ENCODE measurements at places on chromosomes 2 and 18.

- H3K27me3 ChIP-seq = peaks cover 20% of the 10 kb centered on the region
- DNase-seq = no peak
- no peaks in the 10 kb centered on the region for H3K36me3 ChIP-seq
- no peak overlapping the region for H3K27ac ChIP-seq
- no peak overlapping the region for H3K4me3 ChIP-seq
Measured at GRCh38 chr2:128448331-128449225, 129.9 kb upstream of the HS6ST1 start.

GRCh38 chr18:77054606-77055428, 77.8 kb downstream of the MBP start:
- no peak overlapping the region for H3K27ac ChIP-seq
- peaks cover 15% of the 10 kb centered on the region for H3K4me1 ChIP-seq
- peak; percentile 65 for DNase-seq
- no peaks in the 10 kb centered on the region for H3K36me3 ChIP-seq
- H3K4me3 ChIP-seq = no peak overlapping the region
- H3K27me3 ChIP-seq = peaks cover 5% of the 10 kb centered on the region

DNA sequence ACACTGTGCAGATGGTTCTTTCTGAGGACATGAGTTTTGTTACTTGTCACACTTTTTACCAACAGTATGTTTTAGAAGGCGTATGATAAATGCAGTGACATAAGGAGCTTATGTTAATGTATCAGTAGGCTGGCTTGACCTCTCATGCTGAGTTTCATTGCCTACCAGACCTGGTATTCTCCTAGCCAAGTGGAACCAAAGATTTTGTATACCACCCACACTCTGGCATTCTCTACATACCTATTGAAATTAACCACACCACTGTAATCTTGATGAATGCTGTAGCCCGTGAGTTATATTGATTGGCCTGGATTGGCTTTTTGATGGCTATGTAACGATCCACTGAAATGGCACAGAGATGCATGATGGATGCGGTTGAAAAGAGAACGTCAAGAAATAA, 11.4 kb downstream of the HTR2B start:
- peaks cover 32% of the 10 kb centered on the region for H3K36me3 ChIP-seq
- peaks cover 65% of the 10 kb centered on the region for H3K4me1 ChIP-seq
- no peak overlapping the region for H3K27ac ChIP-seq
- no peak overlapping the region for H3K4me3 ChIP-seq
- no peak for DNase-seq

- peaks cover 14% of the 10 kb centered on the region for H3K27me3 ChIP-seq
- no peak overlapping the region for H3K4me3 ChIP-seq
- H3K4me1 ChIP-seq = peaks cover 44% of the 10 kb centered on the region
- no peak overlapping the region for H3K27ac ChIP-seq
- H3K36me3 ChIP-seq = peaks cover 13% of the 10 kb centered on the region
- DNase-seq = no peak
Measured at GRCh38 chr2:85061896-85062295, 71.3 kb upstream of the TCF7L1 start.

- H3K27me3 ChIP-seq = no peaks in the 10 kb centered on the region
- no peak overlapping the region for H3K4me3 ChIP-seq
- H3K36me3 ChIP-seq = no peaks in the 10 kb centered on the region
- DNase-seq = no peak
Measured at GRCh38 chr2:202858601-202859000, 13.0 kb downstream of the ICA1L start.

GRCh38 chr2:98634406-98635092, 26.2 kb downstream of the UNC50 start:
- peaks cover 9% of the 10 kb centered on the region for H3K4me1 ChIP-seq
- H3K27me3 ChIP-seq = peaks cover 30% of the 10 kb centered on the region
- DNase-seq = no peak
- H3K4me3 ChIP-seq = no peak overlapping the region
- no peak overlapping the region for H3K27ac ChIP-seq

- no peaks in the 10 kb centered on the region for H3K36me3 ChIP-seq
- peaks cover 14% of the 10 kb centered on the region for H3K4me1 ChIP-seq
- no peak overlapping the region for H3K4me3 ChIP-seq
- peaks cover 40% of the 10 kb centered on the region for H3K27me3 ChIP-seq
Measured at GRCh38 chr2:170812710-170813600, 3.7 kb upstream of the GAD1 start.

GRCh38 chr18:22084547-22084946, 84.8 kb upstream of the GATA6 start:
- no peak overlapping the region for H3K27ac ChIP-seq
- H3K36me3 ChIP-seq = no peaks in the 10 kb centered on the region
- peaks cover 34% of the 10 kb centered on the region for H3K27me3 ChIP-seq
- no peak for DNase-seq
- H3K4me3 ChIP-seq = no peak overlapping the region

DNA sequence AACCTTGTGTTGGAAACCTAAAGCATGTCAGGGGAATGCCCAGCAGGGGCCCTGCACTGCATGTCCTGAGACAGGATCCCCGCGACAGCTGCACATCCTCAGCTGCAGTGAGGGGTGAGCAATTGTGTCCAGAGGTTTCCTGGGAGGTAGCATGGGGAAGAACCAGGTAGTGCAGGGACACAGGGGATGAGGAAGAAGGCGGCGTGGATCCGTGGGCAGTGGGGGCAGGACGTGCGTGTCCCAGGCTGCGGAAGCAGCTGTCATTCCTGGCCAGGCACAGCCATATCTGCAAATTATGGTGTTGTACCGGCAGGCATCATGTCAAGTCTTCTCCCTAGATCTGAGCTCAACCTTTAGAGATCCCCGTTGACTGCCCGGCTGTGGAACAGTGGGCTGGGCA, 238.2 kb upstream of the MYT1L start:
- no peak overlapping the region for H3K27ac ChIP-seq
- no peak overlapping the region for H3K4me3 ChIP-seq
- H3K36me3 ChIP-seq = peaks cover 4% of the 10 kb centered on the region
- no peak for DNase-seq
- H3K27me3 ChIP-seq = peaks cover 9% of the 10 kb centered on the region
- H3K4me1 ChIP-seq = no peaks in the 10 kb centered on the region

DNA sequence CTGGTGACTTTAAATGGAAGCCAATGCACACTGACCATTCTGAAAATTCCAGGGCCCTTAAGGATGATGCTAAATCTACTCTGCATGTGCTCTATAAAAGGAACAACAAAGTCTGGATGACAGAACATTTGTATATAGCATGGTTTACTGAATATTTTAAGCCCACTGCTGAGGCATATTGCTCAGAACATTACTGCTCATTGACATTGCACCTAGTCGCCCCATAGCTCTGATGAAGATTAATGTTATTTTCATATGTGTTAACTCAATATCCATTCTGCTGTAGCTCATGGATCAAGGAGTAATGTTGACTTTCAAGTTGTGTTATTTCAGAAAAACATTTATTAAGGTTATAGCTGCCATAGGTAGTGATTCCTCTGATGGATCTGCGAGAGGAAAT, 827.5 kb upstream of the CHAC2 start:
- no peaks in the 10 kb centered on the region for H3K27me3 ChIP-seq
- H3K36me3 ChIP-seq = no peaks in the 10 kb centered on the region
- H3K27ac ChIP-seq = no peak overlapping the region
- DNase-seq = no peak
- no peak overlapping the region for H3K4me3 ChIP-seq

DNA sequence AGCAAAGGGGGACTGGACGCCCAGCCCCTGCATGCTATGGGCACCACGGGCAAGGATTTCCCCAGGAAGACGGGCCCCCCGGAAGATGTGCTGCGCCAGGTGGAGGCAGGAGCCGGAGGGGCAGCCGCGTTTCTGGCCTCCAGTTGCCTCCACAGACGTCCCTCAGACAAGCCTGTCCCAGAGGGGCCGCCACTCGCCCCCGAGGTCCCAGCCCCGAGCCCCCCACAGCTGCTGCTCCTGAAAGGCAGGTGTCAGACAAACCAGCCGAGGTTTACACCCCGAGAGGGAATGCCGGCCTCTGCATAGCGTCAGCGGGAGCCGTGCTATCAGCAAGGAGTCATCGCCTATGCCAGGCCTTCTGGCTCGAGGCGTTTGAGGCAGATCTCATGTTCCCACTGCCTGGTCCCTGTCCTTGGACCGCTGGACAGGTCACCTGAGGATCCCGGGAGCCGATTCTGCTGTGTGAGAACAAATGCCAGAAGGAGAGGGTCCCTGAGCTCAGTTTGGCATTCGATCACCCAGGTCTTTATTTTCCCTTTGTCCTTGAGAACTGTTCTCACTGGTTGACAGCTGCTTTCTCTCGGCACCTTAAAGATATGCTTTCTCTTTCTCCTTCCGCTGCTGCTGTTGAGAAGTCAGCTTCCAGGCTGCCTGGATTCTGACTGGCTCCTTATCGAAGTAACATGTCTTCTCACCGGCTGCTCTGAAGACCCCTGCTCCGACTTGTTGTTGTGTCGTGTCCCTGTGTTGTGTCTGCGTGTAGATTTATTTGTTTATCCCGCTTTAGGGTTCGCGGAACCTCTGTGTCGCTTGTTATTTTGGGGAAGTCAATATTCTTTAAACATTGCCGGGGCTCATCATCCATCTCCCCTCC, 20.6 kb downstream of the CROCC2 start:
- H3K36me3 ChIP-seq = no peaks in the 10 kb centered on the region
- 0 out of 2 replicates have a peak, but pooled peaks cover under 1% of the 10 kb centered on the region for H3K4me1 ChIP-seq
- peaks cover 4% of the 10 kb centered on the region for H3K27me3 ChIP-seq
- H3K4me3 ChIP-seq = peak overlapping the region; percentile 62
- no peak for DNase-seq
- no peak overlapping the region for H3K27ac ChIP-seq

DNA sequence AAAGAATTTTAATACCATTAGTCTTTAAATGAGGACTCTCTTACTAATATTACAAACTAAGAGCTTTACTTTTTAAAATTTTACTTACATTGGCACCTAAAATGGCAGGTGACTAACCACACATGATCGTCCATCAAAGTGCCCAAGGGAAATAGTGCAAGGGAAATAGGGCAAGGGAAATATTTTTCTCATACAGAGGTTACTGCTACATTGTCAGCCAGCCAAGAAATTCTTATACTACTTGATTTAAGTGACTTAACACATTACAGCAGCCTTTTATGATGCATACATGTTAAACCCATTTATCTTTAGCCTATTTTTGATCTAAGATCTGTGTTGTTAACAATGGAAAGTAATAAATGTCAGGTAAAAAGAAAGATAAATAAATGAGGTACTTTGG, 587.2 kb upstream of the PKDCC start:
- H3K27ac ChIP-seq = no peak overlapping the region
- H3K4me1 ChIP-seq = no peaks in the 10 kb centered on the region
- no peaks in the 10 kb centered on the region for H3K27me3 ChIP-seq
- peaks cover 6% of the 10 kb centered on the region for H3K36me3 ChIP-seq
- no peak for DNase-seq

GRCh38 chr2:85834466-85834865, 54.3 kb downstream of the ST3GAL5 start:
- H3K4me3 ChIP-seq = no peak overlapping the region
- no peak for DNase-seq
- H3K36me3 ChIP-seq = peaks cover 7% of the 10 kb centered on the region

GRCh38 chr2:182826064-182826463, 40.4 kb downstream of the FRZB start:
- H3K27me3 ChIP-seq = peaks cover 7% of the 10 kb centered on the region
- H3K4me1 ChIP-seq = no peaks in the 10 kb centered on the region
- DNase-seq = no peak
- H3K4me3 ChIP-seq = no peak overlapping the region

- peak overlapping the region; percentile 62 for H3K4me3 ChIP-seq
- peaks cover 36% of the 10 kb centered on the region for H3K4me1 ChIP-seq
- H3K27me3 ChIP-seq = no peaks in the 10 kb centered on the region
- H3K27ac ChIP-seq = peak overlapping the region; percentile 69
- H3K36me3 ChIP-seq = no peaks in the 10 kb centered on the region
- DNase-seq = peak; percentile 82
Measured at GRCh38 chr2:34105006-34105767, 506.1 kb upstream of the FAM98A start.

DNA sequence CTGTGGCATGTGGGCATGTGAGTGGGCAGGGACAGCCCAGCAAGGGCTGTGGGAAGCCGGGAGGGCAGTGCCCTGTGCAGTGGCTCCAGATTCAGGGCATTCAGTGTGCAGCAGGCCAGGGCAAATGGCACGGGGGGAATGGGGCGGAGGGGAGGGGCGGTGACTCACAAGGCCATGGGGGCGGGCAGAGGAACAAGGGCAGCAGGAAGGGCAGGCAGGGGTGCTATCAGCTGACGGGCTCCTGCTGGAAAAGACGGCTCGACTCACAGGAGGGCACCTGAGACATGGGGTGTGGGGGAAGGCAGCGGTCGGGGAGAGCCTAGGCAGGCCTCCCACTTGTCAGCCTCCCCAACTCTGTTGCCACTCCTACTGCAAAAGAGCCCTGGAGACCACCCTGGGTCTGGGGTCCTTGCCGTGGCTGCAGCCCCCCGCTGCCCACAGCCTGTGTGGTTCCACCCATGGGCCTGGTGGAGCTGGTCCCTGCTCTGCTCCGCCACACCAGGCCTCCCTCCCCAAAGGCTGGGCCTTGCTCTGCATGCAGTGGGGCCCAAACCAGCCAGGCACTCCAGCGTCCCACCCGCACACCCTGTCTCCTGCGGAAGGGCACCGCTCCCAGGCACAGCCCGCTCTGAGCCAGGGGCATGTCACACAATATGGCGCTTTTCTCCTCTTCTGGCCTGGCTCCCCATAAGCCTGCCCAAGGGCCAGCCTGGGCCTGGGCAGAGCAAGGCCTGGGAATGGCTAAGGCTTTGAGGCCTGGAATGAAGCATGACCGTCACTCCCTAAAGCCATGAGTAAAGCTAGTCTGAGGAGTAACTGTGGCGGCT, 25.9 kb downstream of the HS6ST1 start:
- no peaks in the 10 kb centered on the region for H3K4me1 ChIP-seq
- H3K27me3 ChIP-seq = no peaks in the 10 kb centered on the region
- no peak for DNase-seq
- no peak overlapping the region for H3K27ac ChIP-seq
- H3K4me3 ChIP-seq = no peak overlapping the region

DNA sequence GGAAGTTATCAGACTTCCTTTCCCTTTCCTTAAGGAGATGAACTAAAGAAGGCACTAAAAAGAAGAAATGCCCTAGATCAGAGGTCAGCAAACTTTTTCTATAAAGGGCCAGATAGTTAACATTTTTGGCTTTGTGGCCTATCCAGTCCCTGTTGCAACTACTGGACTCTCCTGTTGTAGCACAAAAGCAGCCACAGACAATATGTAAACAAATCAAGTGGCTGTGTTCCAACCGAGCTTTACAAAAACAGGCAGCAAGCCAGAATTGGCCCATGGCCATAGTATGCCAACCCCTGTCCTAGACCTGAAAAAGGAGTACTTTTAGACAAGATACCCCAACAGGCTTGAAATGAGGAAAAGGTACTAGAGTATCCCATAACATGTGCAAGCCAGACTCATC, 10.9 kb downstream of the NHEJ1 start:
- no peak overlapping the region for H3K27ac ChIP-seq
- H3K36me3 ChIP-seq = peaks cover 20% of the 10 kb centered on the region
- no peak for DNase-seq
- H3K4me3 ChIP-seq = no peak overlapping the region
- H3K27me3 ChIP-seq = no peaks in the 10 kb centered on the region

GRCh38 chr2:25072606-25073005, 30.7 kb downstream of the EFR3B start:
- no peak overlapping the region for H3K4me3 ChIP-seq
- H3K4me1 ChIP-seq = peaks cover 6% of the 10 kb centered on the region
- H3K27ac ChIP-seq = no peak overlapping the region

- peak; percentile 44 for DNase-seq
- 0 out of 2 replicates have a peak, but pooled peaks cover 4% of the 10 kb centered on the region for H3K36me3 ChIP-seq
- no peaks in the 10 kb centered on the region for H3K27me3 ChIP-seq
- H3K4me3 ChIP-seq = peak within 1 kb of the TSS; percentile 85
Measured at GRCh38 chr18:46071653-46072375, at the start of gene PSTPIP2. TSS of gene PSTPIP2 (minus strand) at chr18:46072260. CDS start at chr18:46072188, 72 bp downstream.

All from HFFc6 (cell line).